ENCODE measurements at places on chromosomes 12 and 14.

DNA sequence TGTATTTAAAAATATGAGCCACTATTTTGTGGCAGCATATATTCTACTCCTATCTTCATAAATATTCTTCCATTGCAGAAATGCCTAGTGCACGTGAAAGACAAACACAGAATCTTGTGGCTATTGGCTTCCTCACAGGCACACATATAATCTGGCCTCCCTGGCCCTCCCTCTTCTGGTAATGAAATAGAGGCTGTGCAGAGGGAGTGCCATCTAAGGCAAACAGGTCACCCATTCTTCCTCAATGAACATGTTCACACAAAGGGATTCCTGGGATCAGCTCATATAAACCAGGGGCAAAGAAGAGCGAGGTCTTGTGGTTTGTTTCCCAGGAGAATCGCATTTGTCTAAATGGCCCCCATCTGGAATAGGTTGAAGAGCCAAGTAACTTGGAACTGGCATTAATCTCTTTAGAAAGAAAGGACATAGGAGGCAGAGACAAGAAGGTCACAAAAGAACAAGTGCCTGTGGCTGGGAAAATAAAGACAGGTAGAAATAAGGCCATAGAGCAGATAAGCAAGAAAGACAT lies 171.6 kb upstream of the PTPRQ start:
- DNase-seq = no peak

- DNase-seq = no peak
These were observed 7.2 kb upstream of the OTX2 start for GRCh38 chr14:56817396-56817921.

GRCh38 chr14:51784466-51784865 lies 75.9 kb upstream of the GNG2 start:
- no peak for DNase-seq

GRCh38 chr12:102540815-102541385 lies 60.5 kb upstream of the IGF1 start:
- DNase-seq = no peak

DNA sequence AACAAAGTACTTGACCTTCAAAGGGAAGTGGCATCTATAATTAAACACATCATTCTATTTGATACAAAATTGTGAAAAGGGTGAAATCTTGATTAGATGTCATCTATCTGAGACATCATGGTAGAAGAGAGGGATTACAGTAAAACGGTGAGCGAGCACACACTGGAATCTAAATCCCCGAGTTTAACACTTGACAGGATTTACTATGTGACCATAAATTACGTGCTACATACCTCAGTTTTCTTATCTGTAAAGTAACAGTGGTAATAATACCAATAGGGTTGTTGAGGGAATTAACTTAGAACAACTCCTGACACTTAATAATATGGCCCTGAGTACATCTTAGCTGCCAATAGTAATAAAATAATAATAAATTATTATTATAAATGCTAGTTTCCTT lies 13.3 kb downstream of the USP44 start:
- DNase-seq = no peak

GRCh38 chr12:128644664-128645296 lies 179.0 kb downstream of the SLC15A4 start:
- DNase-seq = peak; percentile 30

DNA sequence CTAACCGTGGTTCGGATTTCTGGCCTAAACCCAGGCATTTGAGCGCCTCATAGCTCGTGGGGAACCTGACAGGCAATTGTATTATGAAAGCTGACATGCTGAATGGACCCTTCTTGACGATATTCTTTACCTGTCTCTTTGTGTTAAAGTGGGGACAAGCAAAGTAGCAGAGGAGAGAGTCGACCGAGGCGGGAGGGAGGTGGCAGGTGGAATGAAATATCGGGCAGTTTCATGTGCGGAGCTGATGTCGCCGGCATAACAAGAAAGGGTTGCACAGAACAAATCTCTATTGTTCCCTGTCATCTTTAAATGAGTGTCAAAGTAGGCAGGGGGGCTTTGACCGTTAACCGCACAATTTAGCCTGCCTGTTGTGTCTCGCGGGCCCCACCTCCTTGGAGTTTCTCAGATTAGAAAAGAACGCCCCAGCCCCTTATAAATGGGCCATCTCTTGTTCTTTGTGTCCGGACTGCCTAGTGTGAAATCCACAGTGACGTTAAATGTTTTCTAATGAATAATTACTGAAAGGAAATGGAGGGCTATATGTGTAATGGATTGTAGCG lies 11.5 kb downstream of the MYO1H start:
- DNase-seq = no peak

DNA sequence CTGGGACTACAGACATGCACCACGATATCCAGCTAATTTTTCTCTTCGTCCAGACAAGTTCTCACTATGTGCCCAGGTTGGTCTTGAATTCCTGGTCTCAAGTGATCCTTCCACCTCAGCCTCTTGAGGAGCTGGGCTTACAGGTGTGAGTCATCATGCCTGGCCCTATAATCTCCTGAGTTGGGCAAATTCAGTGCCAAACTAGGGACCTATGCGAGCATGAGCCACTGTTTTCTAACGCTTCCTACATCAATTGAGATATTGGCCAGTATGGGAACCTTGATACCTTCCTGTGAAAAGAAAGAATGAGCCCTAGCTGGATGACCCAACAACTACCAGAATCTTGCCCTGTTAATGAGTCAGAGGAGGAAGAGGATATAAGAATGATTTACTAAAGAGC lies 585.2 kb downstream of the C12orf50 start:
- no peak for DNase-seq

DNA sequence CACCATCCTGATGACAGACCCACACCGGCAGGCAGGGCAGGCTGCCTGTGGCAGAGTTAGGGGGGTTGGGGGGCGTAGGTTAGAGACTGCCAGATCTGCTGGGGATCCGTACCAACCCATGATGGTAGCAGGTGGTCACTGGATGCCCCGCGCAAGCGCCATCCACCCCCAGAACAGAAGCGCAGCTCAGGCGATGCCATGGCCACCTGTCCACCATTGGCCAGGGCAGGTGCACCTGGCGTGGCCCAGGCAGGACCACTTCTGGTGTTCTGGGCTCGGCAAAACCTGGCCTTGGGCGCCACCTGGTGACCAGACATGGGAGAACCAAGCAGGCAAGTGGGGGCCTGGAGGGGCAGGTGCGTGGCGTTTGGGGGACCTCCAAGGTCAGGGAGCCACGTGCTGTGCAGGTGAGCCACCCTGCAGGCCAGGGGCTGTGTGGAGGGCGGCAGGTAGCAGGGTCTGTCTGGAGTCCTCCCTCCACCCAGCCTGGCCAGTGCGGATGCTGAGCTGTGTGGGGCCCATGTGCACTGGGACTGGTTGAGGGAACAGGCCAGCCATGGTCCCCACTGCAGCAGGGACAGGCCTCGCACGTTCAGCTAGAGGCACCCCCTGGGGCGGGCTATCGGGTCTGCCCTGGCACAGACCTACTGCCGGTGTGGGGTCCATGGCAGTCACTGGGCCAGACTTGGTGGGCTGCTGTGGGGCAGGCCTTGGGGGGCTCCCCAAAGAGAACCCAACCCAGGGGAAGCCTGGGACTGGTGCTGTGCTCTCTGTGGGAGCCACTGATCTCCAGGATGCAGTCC lies 15.6 kb downstream of the BAG5 start:
- peak; percentile 84 for DNase-seq

DNA sequence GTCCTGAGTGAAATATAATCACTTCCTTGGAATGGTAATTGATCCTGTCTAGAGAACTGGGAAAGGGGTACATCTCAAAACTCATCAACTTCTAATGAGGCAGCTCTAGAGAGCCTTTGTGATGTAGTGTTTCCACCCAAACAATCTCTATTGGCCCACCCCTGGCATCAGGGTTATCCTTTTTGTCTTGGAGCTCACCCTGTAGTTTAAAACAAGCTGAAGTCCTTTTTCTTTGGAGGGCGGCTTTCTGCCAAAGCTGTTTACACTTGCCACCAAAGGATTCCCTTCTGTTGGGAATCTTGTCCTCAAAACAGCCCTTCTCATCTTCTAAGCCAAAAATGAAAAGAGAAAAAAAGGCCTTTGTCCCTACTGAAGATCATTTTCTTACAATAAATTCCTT lies 60.6 kb upstream of the GTF2A1 start:
- no peak for DNase-seq

DNA sequence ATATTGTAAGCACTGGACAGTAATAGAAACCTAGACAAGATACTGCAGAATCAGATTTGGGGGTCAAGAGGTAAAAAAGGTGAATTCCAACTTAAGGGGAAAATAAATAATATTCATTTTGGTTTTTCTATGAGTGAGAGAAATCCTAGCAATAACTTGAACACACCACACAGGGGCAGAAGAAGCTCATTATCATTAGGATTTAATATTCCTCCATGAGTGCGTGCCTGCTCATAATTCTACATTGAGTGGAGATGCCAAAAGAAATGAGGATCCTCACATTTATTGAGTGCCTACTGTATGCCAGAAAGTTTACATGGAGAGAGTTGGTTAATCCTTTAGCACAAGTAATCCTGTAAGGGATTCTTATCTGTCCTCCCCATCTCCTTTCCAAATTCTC lies 40.5 kb upstream of the C14orf132 start:
- DNase-seq = no peak

GRCh38 chr12:84131076-84131475 lies 781.5 kb downstream of the SLC6A15 start:
- DNase-seq = no peak

DNA sequence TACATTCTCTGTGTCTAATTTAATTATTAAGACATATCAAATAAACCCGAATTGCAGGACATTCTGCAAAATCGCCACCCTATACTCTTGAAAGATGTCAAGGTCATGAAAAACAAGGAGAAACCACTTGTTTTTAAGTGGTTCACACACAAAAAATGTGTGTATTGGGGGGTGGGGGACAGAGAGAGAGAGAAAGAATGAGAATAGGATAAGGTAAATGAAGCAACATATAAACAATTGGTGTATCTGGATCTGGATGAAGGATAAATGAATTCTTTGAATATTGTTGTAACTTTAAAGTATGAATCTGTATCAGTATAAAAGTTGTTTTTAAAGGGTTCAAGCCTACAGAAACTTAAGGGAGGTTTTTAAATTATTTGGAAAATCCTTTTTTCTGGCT lies 72.1 kb downstream of the ARID2 start:
- DNase-seq = no peak

DNA sequence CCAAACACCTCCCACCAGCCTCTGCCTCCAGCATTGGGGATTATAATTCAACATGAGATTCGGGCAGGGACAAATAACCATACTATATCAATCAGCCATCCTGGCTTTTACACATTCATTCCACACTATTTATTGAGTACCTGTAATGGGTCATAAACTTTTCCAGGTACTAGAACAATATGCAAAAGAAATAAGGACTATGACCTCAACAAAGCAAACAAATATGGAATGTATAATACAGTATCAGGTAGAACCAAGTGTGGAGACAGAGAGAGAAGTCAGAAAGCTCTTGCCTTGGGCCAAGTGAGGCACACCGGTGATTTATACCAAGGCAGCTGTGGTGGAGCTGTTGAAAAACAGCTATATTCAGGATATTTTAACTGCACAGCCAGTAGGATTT lies 116.3 kb downstream of the TSPAN8 start:
- no peak for DNase-seq

DNA sequence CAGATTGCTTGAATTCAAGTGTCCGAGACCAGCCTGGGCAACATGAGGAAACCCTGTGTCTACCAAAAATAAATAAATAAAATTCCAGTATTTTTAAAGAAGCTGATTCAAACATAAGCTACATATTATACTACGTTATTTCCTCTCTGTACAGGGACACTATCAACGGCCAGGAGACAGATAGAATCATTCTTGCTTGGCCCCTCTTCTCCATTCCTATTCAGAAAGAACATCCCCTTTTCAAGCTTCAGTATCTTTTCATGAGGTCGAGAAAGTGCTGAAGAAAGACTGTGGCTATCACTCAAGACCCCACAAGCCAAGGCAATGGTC lies 314 bp upstream of the DHRS7 start:
- no peak for DNase-seq

DNA sequence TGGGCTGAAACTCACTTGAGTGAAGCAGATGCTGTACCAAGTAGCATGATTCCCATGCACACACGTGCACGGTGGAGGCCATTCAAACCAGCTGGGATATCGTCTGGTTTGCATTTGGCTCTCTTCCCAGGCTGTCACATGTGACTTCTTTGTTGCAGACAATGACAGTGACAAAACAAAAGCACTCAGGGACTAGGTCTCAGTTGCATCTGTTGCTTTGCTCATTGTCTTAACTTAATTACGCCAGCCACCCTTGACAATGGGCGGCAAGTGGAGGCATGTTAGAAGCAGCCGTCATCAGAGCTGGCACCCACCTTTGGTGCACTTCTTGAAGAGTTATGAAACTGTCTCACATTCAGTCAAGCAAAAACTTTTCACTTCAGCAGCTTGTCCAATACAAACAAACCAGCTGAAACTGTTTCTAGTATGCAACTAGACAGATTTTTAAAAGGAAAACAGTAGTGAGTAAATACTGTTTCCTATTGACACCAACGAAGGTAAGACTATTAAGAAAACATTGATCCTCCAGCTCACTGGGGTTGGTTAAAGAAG lies 74.3 kb downstream of the IGF1 start:
- DNase-seq = no peak

DNA sequence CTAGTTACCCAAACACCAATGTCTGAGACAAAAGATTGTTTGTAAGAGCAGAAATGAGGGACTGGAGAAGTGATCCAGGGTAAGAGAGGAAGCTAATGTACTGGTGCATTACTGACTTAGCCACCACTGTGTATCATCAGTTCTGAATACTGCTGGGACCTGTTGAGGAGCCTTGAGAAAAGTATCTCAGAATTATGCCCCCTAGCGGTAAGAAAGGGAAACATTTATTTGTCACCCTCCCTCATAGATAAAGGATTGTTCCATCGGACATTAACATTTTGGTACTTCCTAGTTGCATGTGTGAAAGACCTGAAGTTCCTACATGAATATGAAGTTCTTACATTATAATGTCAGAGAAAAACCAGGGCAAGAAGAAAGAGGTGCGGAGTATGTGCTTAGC lies 612.5 kb downstream of the FSCB start:
- DNase-seq = no peak

- DNase-seq = no peak
These were observed 9.4 kb downstream of the GCH1 start for GRCh38 chr14:54893151-54893760.

DNA sequence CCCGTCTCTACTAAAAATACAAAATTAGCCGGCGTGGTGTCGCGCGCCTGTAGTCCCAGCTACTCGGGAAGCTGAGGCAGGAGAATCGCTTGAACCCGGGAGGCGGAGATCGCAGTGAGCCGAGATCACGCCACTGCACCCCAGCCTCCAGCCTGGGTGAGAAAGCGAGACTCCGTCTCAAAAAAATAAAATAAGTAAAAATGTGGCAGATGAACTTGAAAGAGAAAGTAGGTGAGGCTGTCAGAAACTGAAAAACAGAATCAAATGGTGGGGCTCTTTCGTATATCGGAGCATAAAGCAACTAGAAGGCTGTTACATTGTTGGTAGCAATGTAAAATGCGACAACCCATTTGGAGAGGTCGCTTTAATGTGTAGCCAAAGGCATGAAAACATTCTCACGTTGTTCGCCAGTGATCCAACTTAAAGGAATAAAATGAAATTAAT lies 767 bp upstream of the CCNT1 start:
- DNase-seq = no peak

GRCh38 chr12:25965682-25966081 lies 7.2 kb downstream of the RASSF8 start:
- no peak for DNase-seq

- DNase-seq = peak; percentile 46
These were observed 51.4 kb downstream of the WASHC3 start for GRCh38 chr12:102010265-102010994.

All from GM18507 (cell line).